Breast epithelium (tissue), 4 donors: ENCODE measurements at places on chromosomes 13 and 19. TPM values are rescaled to one million over a fixed set of nuclear protein-coding genes. Genes with fewer than 3 reads are reported as not detected.

GRCh38 chr19:29887442-29887855 is 54.6 kb upstream of the URI1 start:
- no peak overlapping the region for H3K27ac ChIP-seq
- H3K36me3 ChIP-seq = no peaks in the 10 kb centered on the region
- no peak for DNase-seq
- no peaks in the 10 kb centered on the region for H3K4me1 ChIP-seq
- H3K27me3 ChIP-seq = no peaks in the 10 kb centered on the region

DNA sequence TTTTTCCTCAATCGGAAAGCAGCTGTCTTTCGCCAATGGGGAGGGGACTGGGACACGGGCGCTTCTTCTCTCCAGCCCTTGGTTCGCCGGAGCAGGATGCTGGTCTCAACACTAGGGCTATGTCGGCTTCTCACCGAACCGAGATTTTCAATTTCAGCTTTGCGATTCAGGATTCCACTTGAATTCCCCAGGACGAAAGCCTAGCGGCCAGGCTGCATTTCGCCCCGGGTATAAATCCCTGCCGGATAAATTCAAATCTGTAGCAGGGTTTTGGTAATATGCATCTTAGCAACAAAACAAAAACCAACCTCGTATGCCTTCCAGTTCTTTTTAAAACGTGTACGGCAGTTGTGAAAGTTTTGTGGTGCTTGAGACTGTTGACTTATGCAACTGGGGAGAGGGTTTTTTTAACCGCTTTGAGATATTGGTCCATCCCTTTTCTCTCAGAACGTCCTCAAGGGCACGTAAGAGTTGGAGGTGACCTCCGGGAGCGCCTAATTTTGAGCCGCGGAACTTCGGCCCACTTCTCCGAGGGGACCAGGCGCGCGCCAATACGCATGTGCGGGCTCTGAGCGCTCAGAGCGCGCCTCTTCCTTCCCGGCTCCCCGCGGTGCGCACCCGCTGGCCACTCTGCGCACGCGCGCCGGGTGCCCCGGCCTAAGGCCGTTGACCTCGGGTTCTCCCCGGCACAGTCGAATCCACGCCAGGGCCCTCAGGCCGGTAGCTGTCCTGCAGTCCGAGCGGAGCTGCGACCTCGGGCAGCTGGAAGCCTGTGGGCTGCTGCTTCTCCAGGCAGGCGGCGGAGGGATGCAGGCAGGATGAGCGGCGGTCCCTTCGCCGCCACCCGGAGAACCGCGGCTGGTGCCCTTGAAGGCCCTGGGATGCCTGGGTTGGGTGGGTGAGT is 7.6 kb downstream of the POU4F1 start:
- no peaks in the 10 kb centered on the region for H3K36me3 ChIP-seq
- no peak overlapping the region for H3K27ac ChIP-seq
- DNase-seq = no peak

- no peak overlapping the region for H3K27ac ChIP-seq
- no peak for DNase-seq
- H3K4me1 ChIP-seq = no peaks in the 10 kb centered on the region
- no peaks in the 10 kb centered on the region for H3K36me3 ChIP-seq
- no peaks in the 10 kb centered on the region for H3K27me3 ChIP-seq
These were observed 14.1 kb downstream of the TNFRSF19 start for GRCh38 chr13:23584275-23584674.

GRCh38 chr13:51318876-51319275 is 20.6 kb upstream of the SERPINE3 start:
- H3K4me3 ChIP-seq = no peak overlapping the region
- H3K36me3 ChIP-seq = no peaks in the 10 kb centered on the region
- H3K27ac ChIP-seq = no peak overlapping the region
- H3K4me1 ChIP-seq = no peaks in the 10 kb centered on the region

GRCh38 chr13:99974296-99974938 is 2.9 kb upstream of the ZIC5 start:
- H3K4me1 ChIP-seq = no peaks in the 10 kb centered on the region
- H3K27me3 ChIP-seq = peaks cover 21% of the 10 kb centered on the region
- DNase-seq = no peak
- H3K36me3 ChIP-seq = no peaks in the 10 kb centered on the region
- H3K27ac ChIP-seq = no peak overlapping the region
- H3K4me3 ChIP-seq = no peak overlapping the region

DNA sequence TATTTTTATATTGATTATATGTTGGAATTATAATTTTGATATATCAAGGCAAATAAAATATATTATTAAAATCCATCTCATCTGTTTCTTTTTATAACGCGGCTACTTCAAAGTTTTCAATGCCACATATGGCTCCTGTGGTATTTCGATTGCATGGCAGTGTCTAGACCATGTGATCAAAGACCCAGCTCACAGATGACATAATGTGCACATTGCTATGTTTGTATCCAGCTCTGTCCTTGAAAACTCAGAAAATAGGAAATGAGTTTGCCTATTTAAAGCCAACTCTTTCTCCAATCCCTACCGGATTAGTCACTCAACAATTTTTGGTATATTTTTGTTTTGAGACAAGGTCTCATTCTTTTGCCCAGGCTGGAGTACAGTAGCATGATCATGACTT is 26.2 kb downstream of the TMTC4 start:
- H3K27ac ChIP-seq = no peak overlapping the region
- H3K4me3 ChIP-seq = no peak overlapping the region
- no peaks in the 10 kb centered on the region for H3K36me3 ChIP-seq

DNA sequence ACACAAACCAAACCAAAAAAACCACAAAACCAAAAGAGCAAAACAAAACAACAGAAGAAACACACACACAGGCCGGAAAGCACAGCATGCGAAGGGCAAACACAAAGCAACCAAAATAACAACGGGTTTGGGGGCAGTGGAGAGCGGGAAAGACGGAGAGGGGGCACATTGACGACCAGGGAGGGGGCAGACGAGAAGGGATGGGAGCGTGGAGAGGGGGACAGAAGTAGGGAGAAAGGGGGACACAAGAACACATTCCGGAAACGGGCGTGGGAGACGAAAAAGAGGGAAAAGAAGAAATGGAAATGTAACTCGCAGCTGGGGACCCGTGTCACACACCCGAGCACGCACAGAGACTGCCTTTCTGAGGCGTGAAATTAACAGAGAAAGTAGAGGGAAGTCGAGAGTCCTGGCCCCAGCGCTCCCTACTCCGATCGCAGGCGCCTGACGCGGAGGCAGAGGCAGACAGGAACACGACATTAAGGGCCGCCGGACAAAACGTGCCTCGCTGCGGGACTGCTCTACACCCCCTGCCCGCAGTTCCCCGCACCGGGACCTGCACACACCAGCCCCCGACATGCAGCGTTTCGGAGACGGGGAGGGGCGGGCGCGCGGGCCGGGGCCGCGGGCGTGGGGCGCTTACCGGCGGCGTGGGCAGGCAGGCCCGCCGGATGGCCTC is 652 bp downstream of the POU4F1 start:
- peaks cover 93% of the 10 kb centered on the region for H3K27me3 ChIP-seq
- no peaks in the 10 kb centered on the region for H3K36me3 ChIP-seq
- peak overlapping the region; percentile 23 for H3K4me3 ChIP-seq
- no peak for DNase-seq
- no peak overlapping the region for H3K27ac ChIP-seq

- no peak overlapping the region for H3K27ac ChIP-seq
- DNase-seq = peak; percentile 39
- no peaks in the 10 kb centered on the region for H3K4me1 ChIP-seq
- H3K27me3 ChIP-seq = no peaks in the 10 kb centered on the region
These were observed 3.7 kb downstream of the GAS6 start for GRCh38 chr13:113860051-113860664.

The RYR1 gene
- total RNA-seq = 6.7 TPM

The IZUMO1 gene
- 0.29 TPM for total RNA-seq

The FPR2 gene
- total RNA-seq = 0.32 TPM

The CASP14 gene
- total RNA-seq = not detected

The ZNF208 gene
- 57.7 TPM for total RNA-seq

The KCNRG gene
- total RNA-seq = 1.6 TPM

The FXYD1 gene
- 15.5 TPM for total RNA-seq

The ZNF814 gene
- 17.0 TPM for total RNA-seq

The CDC37 gene
- total RNA-seq = 172 TPM
